ENCODE measurements at places on chromosomes 13 and 19.

- no peak for DNase-seq
These were observed at the start of gene NCR1 for GRCh38 chr19:54905803-54906511. TSS of gene NCR1 (plus strand) at chr19:54906148. CDS start at chr19:54906188, 40 bp downstream.

DNA sequence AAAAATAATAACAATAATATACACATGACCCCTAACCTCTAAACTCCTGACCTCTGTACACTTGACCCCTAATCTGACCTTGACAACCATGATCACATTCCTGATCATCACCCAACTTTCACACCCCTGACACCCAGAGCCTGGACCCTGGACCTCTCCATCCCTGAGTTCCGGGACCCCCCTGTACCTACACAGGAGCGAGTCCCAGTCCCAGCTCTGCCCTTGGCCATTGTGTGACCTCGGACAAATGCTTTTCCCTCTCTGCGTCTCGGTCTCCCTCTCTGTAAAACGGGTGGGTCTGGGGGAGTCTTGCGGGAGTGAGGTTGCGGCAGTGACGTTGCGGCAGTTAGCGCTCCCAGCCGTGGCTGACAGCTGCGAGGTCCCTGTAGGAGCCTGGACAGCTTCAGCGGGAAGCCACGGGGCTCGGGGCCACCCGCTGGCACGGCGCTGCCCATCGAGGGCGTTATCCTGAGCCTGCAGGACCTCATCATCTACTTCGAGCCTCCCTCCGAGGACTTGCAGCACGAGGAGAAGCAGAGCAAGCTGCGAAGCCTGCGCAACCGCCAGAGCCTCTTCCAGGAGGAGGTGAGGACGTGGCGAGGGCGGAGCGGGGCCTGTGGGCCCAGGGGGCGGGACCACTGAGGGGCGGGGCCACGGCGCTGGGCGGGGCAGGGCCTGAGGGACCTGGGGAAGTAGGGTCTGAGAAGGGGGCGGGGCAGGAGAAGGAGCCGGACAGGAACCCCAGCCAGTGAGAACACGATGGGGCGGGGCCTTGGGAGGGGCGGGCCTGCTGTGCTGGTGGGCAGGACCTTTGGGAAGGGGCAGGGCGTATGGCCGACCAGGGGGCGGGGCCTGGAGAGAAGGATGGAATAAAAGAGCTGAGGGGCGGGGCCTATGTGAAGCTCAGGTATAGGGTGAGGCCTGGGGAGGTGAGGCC, 19.2 kb downstream of the RYR1 start:
- no peak for DNase-seq

- DNase-seq, result no peak
These were observed 29.1 kb downstream of the TNFRSF19 start for GRCh38 chr13:23599083-23599925.

GRCh38 chr13:91236182-91236581, 111.3 kb upstream of the MIR17HG start:
- DNase-seq, result no peak

- DNase-seq, result no peak
These were observed 293.6 kb downstream of the TEX29 start for GRCh38 chr13:111614009-111614408.

GRCh38 chr19:35069696-35070095, 28.2 kb downstream of the HPN start:
- no peak for DNase-seq

DNA sequence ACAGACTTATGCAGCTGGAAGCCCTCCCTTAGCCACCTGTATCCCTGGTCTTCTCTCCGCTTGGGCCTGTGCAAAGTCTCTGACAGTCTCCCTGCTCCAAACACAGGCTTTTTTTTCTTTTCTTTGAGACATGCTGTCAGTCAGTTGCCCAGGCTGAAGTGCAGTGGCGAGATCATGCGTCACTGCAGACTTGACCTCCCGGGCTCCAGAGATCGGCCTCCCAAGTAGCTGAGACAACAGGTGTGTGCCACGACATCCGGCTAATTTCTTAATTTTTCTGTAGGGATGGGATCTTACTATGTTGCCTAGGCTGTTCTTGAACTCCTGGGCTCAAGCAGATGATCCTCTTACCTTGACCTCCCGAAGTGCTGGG, 1.6 kb downstream of the MZF1 start:
- no peak for DNase-seq

- no peak for DNase-seq
These were observed 676 bp downstream of the BRCA2 start for GRCh38 chr13:32316028-32316339.

DNA sequence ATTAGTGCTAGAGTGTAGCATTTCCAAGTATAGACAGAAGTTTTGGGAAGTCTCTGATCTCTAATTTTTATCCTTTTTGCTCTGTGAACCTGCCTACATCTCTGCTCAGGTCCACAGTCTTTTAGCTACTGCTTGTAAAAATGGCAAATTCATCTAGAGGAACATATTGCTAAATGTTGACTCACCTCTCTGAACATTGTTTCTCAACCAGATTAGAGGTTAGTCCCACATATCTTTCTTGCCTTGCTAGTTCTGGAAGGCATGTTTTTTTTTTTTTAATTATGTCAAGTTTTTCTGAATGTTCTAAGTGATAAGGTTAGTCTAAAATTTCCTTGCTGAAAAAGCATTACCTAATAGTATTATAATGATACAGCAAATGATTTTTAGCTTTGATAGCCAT, 2889.6 kb upstream of the PCDH20 start:
- no peak for DNase-seq

- no peak for DNase-seq
These were observed 971 bp downstream of the FOSB start for GRCh38 chr19:45468803-45469131.

GRCh38 chr13:21181671-21182070, 5.2 kb downstream of the MRPL57 start:
- no peak for DNase-seq

DNA sequence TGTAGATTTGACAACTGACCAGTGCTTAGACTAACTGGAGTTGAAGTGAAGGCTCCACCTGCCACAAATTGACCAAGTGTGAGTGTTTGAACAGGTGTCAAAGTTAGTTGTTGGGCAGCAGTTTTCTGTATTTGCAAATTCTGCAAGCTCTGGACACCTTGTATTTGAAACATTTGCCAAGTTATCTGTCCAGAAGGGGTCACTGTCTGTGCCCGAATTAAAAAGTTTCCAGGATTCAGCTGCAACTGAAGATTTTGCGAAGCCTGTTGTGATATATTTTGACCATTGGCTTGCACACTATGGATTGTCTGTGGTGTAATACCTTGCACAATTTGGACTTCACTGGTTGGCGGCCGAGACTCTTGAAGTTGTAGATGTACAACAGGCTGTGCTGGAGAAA, 1690.7 kb downstream of the SLITRK5 start:
- DNase-seq, result no peak

DNA sequence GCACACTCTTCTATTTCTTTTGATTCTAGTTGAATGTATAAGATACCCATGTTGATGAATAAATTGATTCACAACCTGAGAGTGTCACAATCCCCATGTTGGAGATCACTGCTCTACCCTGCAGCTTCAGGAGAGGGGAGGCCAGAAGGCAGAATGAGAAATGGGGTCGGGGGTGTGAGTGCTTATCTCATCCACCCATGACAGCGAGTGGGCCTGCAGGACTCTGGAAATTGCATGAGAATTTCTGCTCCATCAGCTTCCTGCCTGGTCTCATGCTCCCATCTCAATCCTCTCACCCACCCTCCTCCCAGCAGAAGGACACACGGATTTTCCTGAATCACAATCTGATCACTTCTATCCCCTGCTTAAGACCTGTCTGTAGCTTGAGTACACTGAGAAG, 22.9 kb upstream of the IGFL1 start:
- DNase-seq, result no peak

DNA sequence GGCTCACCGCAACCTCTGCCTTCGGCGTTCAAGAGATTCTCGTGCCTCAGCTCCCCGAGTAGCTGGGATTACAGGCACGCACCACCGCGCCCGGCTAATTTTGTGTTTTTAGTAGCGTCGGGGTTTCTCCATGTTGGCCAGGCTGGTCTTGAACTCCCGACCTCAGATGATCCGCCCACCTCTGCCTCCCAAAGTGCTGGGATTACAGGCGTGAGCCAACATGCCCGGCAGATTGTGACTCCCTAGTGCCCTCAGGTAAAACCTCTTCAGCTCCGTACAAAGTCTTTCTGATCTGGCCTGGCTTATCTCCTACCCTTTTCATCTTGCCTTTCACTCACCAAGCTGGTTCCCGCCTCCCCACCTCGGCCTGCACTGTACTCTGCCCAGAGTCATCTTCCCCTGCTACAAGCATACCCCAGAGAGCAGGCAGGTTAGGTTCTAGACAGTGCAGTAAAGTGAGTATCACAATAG, 15.0 kb downstream of the BICRA start:
- no peak for DNase-seq

DNA sequence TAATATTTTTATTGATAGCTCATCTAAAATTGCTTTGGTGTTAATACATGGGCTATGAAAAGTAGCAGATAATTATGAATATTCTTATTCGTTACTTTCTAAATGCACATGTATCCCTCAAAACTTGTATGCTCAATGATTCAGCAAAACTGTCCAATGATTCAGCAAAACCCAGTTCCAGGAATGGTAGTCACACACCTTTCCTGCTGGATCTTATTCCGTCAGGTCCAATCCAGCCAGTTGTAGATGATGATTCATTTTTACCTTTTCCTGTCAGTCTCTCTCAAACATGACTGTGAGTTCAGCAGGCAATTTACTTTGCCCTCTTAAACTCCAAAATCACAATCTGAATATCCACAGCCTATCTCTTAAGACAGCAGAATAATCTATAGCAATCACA, 1082.6 kb downstream of the EFNB2 start:
- no peak for DNase-seq

DNA sequence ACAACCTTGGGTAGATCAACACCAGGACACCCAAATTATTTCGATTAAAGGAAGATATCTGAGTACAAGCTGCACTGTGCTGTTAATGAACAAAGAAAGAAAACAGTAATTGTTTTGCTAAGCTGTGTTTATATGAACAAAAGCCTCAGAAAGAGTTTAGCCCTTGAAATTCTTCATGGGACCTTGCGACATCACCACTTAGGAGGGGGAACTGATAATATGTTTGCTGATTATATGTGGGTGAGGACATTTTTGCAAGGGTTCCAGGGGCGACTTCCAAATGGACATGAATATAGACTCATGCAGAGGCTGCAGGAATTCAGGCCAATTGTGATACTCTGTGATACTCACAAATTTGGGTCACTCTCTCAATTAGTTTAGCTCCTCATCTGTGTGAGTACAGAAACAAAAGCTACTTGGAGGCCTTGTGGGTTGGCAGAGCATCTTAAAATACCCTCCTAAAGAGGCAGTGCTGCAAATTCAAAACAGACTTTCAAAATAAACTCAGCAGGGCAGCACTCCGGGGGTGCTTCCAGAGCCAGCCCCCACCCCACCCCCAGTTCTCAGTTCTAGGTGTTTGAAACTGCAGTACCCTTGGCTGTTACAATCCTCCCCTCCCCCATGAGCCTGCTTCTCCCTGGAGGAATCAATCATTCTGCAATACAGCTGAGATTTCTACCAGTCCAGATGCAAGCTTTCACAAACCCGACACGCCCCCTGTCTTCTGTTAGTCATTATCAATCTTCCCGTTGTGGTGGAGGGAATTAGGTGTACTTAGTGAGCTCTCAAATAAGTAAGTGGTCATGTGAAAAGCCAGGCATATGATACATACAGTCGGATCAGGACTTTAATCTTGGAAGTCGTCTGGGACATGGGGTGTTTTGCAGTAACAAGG, 97.0 kb upstream of the MBNL2 start:
- DNase-seq, result peak; percentile 74

- DNase-seq, result peak; percentile 66
These were observed 12.3 kb upstream of the CADM4 start for GRCh38 chr19:43651758-43652545.

GRCh38 chr19:50647879-50648615, 1.2 kb upstream of the C19orf81 start:
- no peak for DNase-seq

DNA sequence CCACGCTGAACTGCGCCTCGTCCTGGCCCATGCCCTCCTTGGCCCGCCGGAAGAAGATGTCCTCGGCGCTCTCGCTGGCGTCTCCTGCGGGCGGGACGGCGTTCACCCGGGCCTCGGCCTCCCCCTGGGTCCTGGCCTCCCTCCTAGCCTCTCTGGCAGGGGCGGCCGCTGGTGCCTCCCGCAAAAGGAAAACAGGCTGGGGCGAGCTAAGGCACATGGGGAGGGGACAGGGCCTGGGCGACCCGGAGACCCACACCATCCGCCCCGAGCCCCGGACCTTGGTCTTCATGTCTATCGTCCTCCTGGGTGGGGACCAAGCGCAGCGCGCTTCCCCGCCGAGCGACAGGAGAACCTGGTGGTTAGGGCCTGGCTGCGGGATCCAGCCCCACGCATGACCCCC, 5.7 kb upstream of the TBXA2R start:
- no peak for DNase-seq

GRCh38 chr13:97121894-97122293, 100.2 kb upstream of the MBNL2 start:
- DNase-seq, result no peak
